Activated CD4-positive, alpha-beta memory T cell treated with anti-CD3 and anti-CD28 coated beads, Interleukin-2, amount 10 ng/mL, durations not matched to agents 7 days and 5 days (primary cell): ENCODE measurements at places on chromosomes 4 and X. TPM values are rescaled to one million over a fixed set of nuclear protein-coding genes. Genes with fewer than 3 reads are reported as not detected.

SOWAHB gene
- total RNA-seq: not detected

SMIM10L2A gene
- 0.33 TPM for total RNA-seq

CDKN2AIP gene
- 30.9 TPM for total RNA-seq

GRCh38 chrX:139828033-139828432, 104.8 kb downstream of the ATP11C start:
- no peaks in the 10 kb centered on the region for H3K27me3 ChIP-seq
- peaks cover 9% of the 10 kb centered on the region for H3K4me1 ChIP-seq
- no peak overlapping the region for H3K27ac ChIP-seq
- H3K36me3 ChIP-seq: no peaks in the 10 kb centered on the region
- no peak for DNase-seq

DNA sequence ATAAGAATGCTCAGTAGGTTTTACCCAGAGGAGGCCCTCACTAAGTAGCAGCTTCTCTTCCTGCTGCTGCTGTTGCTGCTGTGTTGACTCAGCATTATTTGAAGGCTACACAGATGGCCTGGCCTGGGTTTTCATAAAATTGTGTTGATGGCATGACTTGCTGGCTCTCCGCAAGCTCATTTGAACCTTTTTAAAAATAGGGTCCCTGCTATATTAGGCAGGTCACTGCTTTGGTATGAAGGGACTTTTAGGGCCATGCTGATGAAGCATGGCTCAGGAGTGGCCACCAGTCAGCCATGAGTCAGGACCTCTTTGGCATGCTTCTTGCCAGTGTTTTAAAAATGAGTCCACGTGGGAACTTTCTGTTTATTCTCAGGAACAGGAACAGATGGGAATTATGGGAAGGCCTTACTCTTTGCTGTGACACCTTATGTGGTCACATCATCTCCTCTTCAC, 128.7 kb downstream of the MID1IP1 start:
- no peak overlapping the region for H3K4me3 ChIP-seq
- no peak overlapping the region for H3K27ac ChIP-seq
- H3K4me1 ChIP-seq: no peaks in the 10 kb centered on the region

DNA sequence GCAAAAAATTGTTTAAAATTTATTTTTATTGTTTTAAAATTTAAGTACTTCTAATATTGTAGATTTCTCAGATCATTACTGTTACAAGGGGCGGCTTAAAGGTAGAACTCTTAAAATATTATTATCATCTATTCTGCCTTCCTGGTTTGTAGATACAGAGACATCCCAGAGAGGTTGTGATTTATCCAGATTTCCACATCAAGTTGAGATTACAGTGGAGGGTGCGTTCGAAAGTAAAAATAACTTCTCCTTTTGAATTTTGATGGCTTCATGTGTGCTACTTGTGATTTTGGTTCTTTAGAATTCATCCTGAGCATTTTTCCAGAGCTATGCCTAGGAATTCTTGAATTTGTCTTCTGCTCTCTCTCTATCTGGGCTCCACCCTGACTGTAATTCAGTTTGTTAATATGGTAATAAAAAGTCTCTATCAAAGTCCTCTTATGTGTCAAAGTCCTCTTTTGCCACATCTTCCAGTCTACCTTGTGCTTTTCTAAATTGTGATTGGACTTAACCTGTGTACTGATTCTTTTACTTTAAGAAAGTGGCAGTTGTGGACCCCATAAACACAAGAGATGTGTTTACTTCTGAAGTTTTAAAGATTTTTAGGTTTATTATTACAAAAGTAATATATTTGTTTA, 37.2 kb downstream of the CLCN3 start:
- no peaks in the 10 kb centered on the region for H3K27me3 ChIP-seq
- DNase-seq: no peak
- H3K36me3 ChIP-seq: peaks cover 10% of the 10 kb centered on the region
- H3K4me3 ChIP-seq: no peak overlapping the region
- H3K4me1 ChIP-seq: peaks cover 12% of the 10 kb centered on the region
